Foreskin keratinocyte (primary cell): ENCODE measurements at places on chromosomes 6 and 20. TPM values are rescaled to one million over a fixed set of nuclear protein-coding genes. Genes with fewer than 3 reads are reported as not detected.
A peak's percentile ranks its signal among the peaks of the same experiment; 100 is the strongest.

STMND1 gene
- not detected in 2 replicates for total RNA-seq

PLN gene
- not detected in 2 replicates for total RNA-seq

SRSF3 gene
- total RNA-seq = 356 and 421 TPM in 2 replicates

EPHA7 gene
- under 0.01 TPM in 1 of 2 replicates, not detected in the other for total RNA-seq

KIAA1586 gene
- 12.4 and 13.1 TPM in 2 replicates for total RNA-seq

GRCh38 chr20:10467681-10468339, 32.7 kb downstream of the SLX4IP start:
- DNase-seq = no peak

- DNase-seq = peak; percentile 32
Measured at GRCh38 chr6:73393278-73393677, 1.4 kb upstream of the DDX43 start.

GRCh38 chr20:1287306-1287705, 21.2 kb downstream of the SNPH start:
- no peak for DNase-seq

DNA sequence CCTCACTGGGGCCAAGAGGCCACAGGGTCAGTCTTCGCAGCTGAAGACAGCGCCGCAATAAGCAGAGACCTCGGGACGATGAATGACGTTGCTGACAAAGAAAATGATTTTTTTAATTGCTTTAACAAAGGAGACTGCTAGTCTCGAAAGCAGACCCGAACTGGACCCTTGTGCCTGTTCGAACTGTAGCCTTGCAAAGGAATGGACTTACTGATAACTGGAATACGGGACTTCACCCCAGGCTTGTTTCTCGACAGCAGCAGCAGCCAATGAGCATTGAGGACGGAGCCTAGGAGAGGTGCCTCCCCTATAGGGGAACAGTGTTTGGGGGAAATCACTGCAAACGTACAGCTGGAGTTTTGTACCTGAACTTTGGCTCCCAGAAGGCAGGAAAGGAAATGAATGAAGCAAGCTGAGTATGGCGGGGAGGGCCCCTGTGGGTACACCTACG, 1.3 kb upstream of the TAF4 start:
- no peak for DNase-seq

DNA sequence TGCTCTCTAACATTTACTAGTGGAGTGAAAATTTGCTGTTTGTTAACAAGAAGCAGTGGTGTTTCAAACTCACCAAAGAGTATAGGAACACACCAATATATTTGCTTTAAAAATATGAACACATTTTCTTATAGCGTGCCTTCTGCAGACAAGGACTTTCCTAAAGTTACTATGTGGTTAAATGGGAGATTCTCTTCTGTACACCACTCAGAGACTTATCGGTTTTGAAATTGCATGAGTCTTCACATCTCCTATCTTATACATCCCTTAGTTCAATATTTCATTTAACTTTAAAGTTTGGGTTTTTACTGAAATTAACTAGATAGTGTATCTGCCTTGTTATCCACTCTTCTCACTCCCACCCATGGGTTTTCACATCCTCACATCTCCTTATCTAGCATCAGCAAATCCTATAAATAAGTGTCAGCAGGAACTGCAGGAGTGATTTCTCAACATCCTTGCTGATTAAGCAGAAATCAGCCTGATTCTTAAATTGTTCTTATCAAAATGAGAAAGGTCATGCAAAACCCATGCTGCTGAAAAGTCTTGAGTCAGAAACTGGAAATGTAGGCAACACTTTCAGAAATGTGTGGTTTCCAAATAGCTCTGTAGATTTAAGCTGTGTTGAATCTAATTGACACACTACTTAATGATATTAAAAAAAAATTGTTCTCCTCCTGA, 1075.6 kb upstream of the GJE1 start:
- DNase-seq = no peak

DNA sequence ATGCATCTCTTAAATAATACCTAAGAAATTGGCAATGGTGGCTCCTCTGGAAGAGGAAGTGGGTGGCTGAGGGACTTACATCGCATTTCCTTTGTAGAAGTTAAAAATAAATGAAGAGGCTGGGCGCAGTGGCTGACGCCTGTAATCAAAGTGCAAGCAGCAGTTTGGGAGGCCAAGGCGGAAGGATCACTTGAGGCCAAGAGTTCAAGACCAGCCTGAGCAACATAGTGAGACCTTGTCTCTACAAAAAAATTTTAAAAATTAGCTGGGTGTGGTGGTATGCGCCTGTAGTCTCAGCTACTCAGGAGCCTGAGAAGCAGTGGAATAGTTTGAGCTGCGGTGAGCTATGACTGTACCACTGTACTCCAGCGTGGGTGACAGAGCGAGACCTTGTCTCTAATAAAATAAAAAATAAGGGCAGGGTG, 12.2 kb upstream of the NCOA3 start:
- DNase-seq = no peak

- peak; percentile 10 for DNase-seq
Measured at GRCh38 chr6:99241905-99242534, 107.5 kb downstream of the FAXC start.

- DNase-seq = no peak
Measured at GRCh38 chr6:78268591-78269452, 598.5 kb upstream of the IRAK1BP1 start.

- no peak for DNase-seq
Measured at GRCh38 chr6:157974967-157975366, 6.7 kb upstream of the SYNJ2 start.

- DNase-seq = no peak
Measured at GRCh38 chr20:62925420-62926228, 681 bp downstream of the DIDO1 start.

- DNase-seq = no peak
Measured at GRCh38 chr20:38573413-38573812, 7.6 kb upstream of the ADIG start.

DNA sequence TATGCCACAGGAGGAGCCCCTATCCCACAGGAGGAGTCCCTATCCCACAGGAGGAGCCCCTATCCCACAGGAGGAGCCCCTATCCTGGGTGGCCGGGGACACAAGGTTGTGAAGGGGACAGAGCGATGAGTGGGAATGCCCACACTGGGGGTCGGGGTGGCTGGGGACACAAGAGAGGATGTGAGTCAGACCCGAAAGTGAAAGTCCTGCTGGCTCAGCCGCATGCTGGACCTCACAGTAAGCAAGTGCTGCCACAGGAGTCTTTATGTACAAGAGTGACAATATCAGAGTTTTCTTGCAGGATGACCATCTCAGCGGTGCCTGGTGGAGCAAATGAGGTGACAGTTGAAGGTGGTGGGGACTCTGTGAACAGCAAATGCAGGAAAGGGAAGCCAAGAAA, 93.7 kb downstream of the PSMB1 start:
- DNase-seq = peak; percentile 16

- no peak for DNase-seq
Measured at GRCh38 chr6:158037021-158037420, 55.4 kb downstream of the SYNJ2 start.

- no peak for DNase-seq
Measured at GRCh38 chr20:44547419-44547818, 25.5 kb upstream of the SERINC3 start.

GRCh38 chr6:62393608-62394007, 107.6 kb upstream of the KHDRBS2 start:
- DNase-seq = no peak
